ENCODE measurements at places on chromosomes 1 and 21.

GRCh38 chr1:224727351-224728289, 111.5 kb downstream of the CNIH3 start:
- no peak for DNase-seq

DNA sequence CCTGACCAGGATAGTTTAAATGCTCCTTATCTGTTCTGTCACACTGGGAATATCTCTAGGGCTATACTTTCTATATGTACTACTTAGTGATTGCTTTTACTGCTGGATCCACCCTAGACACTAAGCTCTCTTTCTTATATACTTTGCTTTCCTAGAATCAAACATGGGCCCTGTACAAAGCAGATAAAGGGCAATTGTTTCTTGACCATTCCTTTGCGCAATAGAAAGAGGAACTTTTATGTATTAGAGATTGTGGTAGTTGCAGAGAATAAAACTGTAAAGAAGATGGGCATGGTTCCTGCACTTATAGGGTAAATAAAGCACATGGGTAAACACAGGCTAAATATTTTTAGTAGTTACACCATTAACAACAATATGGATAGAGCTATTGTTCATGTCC, 58.8 kb downstream of the ATP6V1G3 start:
- DNase-seq: no peak

DNA sequence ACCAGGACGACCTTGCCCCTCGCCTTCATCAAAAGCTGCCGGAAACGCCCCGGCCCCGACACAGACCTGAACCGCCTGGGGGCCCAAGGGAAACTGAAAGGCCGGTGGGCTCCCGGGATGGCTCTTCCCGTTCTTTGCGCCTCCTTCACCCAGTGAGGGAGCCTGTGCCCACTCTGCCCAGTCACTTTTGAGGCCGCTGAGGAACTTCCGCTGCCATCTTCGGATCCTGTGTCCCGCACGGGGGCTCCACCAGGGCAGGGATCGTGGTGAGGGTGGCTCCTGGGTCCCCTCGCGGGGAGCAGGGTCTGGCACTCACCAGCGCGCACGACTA, 104.0 kb downstream of the PPIAL4G start:
- no peak for DNase-seq

DNA sequence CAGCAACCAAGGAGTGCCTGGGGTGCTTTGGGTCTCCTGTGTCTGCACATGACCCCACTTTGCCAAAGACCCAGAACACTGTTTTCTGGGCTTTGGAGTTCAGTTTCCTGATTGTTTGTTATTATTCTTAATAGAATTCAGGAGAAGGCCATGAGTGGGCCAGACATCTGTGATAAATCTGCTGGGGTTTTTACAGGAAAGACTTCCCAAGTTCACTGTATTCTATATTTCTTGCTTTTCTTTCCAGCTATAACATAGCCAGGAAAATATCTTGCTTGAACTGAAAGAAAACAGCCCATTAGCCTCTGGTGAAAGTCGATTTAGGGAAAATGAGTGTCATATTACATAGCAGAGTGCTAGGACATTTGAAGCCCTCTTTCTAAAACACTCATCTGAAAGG, 345.1 kb upstream of the USP24 start:
- no peak for DNase-seq
